DMS153 (cell line): ENCODE measurements at places on chromosomes 5 and 9.

GRCh38 chr9:26210338-26210851, 532.2 kb upstream of the TUSC1 start:
- DNase-seq: no peak

GRCh38 chr9:2955575-2955974, 111.7 kb upstream of the PUM3 start:
- no peak for DNase-seq

GRCh38 chr5:151132963-151133362, 24.6 kb downstream of the ANXA6 start:
- DNase-seq: no peak

- no peak for DNase-seq
These were observed 31.4 kb upstream of the SARDH start for GRCh38 chr9:133769511-133770075.

GRCh38 chr9:108156270-108156998, 666.9 kb upstream of the KLF4 start:
- DNase-seq: no peak

DNA sequence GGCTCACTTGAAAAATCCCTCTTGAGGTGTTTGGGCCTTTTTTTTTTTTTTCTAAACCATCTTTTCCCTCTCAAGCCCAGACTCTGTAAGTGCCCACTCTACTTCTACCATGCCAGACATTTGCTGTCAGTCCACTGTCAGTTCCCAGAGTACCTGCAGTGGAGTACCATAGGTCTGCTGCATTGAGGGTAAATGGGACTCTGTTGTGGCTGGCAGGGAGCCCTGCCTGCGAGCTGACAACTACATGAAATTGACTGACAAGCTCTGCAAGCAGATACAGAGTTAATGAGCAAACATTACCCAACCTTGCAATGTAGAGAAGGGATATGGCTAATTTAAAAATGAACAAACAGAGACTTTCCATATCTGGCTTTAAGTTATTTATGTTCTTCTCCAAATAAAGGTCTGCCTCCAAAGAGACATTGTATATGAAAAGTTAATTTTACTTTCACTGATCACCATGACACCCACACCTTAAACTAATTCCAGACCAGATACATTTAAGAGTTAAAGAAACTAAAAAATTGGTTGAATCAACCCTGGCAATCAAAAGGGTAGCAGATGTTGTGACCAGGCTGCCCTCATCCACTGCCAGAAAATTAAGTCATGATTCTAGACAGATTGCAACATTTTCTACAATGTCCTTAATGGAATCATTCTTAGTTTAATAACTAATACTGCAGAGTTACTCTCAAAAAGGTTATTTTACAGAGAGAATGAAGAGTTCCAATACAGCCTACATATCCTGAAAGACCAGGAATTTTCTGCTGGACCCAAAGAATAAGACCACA, 100.4 kb upstream of the PAM start:
- peak; percentile 22 for DNase-seq

- no peak for DNase-seq
These were observed 35.2 kb upstream of the ADAMTS2 start for GRCh38 chr5:179380211-179381035.

- peak; percentile 87 for DNase-seq
These were observed 21.6 kb downstream of the DMRT2 start for GRCh38 chr9:1071730-1072129.

DNA sequence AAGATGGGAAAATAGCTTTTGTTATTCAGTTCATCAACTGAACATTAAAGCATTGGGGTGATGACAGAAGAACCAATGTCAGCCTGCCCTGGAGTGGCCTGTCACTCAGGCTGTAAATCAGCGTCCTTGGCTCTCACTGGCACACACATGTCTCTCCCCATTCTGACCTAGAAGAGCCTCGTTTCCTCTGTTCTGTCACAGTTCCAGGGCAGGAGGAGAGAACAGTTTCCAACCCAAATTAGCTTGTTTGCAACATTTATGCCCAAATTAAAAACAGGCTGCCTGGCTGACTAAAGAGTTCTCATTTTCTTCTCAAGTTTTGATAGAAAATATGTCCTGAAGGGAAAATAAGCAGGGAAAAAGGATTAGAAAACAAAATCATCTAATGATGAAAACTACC, 520.1 kb downstream of the CHSY3 start:
- DNase-seq: no peak

GRCh38 chr5:66850354-66851075, 254.3 kb downstream of the MAST4 start:
- no peak for DNase-seq

GRCh38 chr9:96449523-96449844, 485 bp upstream of the HABP4 start:
- DNase-seq: peak; percentile 64
